ENCODE measurements at places on chromosomes 4 and X.

DNA sequence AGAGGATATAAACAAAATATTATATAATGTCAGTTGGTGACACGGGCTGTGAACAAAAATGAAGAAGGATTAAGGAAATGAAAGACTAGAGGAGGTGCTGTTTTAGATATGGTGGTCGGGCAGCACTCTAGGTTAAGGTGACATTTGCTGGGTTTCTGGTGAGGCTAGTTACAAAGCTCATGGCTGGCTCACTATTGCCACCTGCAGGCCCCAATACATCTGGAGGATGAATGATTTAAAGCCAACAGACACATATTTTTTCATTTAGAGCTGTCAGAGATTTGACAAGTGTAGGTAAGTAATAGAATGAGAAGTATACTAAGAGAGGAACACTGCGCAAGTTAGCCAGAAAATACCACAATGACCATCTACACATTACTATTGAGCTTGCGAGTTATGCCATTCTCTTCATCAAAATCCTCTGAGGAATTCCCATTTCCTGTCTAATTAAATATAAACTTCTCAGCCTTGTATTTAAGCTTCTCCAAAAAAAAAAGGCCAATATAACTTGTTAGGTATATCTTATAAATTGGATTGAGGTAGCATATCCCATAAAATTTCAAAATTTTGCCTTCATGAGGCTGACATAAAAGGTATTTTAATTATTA is 6.4 kb upstream of the FGG start:
- peak; percentile 14 for DNase-seq

GRCh38 chr4:113285501-113285900 is 236.0 kb downstream of the ANK2 start:
- no peak for DNase-seq

GRCh38 chr4:54625391-54625790 is 32.4 kb upstream of the KIT start:
- DNase-seq: no peak

DNA sequence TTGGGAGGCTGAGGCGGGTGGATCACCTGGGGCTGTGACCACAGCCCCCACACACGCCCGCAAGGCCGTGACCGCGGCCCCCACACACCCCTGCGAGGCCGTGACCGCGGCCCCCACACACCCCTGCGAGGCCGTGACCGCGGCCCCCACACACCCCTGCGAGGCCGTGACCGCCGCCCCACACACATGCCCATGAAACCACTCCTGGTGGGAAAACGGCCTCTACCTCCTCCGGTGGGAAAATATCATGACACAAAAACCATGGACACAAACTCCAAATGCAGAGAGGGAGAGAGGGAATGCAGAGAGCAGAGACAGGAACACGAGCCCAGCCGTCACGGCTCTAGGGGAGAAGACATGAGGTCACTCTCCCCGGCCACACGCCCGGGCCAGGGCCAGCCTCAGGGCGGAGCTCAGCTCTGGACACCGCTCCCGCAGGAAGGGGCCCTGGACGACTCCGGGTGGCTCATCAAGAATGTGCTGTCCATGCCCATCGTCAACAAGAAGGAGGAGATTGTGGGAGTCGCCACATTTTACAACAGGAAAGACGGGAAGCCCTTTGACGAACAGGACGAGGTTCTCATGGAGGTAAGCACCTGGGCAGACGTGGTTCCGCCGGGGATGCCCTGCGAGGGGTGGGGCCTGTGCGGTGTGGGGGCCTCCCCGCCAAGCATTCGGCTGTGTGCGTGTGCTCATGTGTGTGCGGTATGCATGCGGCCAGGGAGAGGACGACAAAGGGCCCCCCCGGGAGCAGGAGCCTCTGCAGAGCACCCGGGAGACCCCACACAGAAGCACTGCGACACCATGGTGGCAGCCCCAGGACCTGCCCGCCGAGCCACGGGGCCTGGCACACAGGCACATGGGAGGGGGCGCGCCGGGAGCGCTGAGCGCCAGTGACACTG is 17.4 kb downstream of the ATP5ME start:
- no peak for DNase-seq

DNA sequence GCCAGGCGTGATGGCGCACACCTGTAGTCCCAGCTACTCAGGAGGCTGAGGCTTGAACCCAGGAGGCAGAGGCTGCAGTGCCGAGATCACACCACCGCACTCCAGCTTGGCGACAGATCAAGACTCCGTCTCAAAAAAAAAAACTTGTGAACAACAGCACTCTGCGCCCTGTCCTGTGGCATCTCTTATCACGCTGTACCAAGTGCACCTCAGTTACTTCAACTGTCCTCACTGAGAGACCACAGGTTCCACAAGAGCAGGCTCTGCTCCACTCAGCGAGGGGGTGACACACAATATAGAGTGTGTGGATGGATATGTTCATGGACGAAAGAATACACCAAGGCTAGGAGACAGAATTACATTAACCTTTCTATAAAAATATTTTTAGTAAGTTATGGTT is 49.3 kb downstream of the ADGRA3 start:
- no peak for DNase-seq

GRCh38 chrX:13485167-13485566 is 84.2 kb upstream of the EGFL6 start:
- DNase-seq: no peak

GRCh38 chr4:84691170-84691691 is 108.3 kb downstream of the CDS1 start:
- DNase-seq: no peak

GRCh38 chr4:20318909-20319277 is 67.2 kb downstream of the SLIT2 start:
- no peak for DNase-seq

DNA sequence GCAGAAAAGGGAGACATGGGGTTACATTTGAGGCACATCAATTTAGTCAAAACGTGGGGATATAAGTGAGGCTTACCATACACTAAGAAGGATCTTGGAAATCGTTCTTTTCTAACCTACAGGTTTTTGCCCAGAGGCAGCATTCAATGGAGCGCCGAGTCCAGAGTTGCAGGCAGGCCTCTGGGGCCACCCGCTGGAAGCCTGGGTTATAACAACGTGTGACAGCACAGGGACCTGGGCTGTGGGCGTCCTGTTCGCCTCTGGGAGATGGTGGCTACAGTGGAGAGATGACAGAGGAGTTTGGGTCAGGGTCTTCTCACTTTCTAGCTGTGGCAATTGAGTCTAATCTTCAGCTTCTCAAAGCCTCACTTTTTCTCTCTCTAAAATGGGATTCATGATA is 53.9 kb downstream of the ENPP6 start:
- no peak for DNase-seq

- DNase-seq: no peak
Measured at GRCh38 chr4:24433515-24434214, 150.7 kb downstream of the DHX15 start.

- no peak for DNase-seq
Measured at GRCh38 chr4:148330724-148331123, 111.5 kb downstream of the NR3C2 start.

DNA sequence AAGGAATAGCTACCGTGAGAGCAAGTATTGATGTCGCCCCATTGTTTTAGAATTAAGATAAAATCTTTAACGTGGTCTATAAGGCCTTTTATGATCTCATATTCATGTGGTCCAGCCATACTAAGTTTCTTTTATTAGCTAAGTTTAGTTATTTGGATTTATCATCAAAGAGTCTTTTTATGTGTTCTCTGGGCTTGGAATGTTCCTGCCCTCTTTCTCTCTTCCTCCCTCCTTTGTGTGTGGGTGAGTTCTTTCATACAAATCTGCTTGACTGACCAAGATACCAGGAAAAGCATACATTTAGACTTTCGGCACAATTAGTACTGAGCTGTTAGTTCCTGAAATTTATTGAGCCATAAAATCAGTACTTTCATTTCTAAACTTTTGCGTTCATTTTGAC is 11.3 kb downstream of the TDO2 start:
- no peak for DNase-seq

DNA sequence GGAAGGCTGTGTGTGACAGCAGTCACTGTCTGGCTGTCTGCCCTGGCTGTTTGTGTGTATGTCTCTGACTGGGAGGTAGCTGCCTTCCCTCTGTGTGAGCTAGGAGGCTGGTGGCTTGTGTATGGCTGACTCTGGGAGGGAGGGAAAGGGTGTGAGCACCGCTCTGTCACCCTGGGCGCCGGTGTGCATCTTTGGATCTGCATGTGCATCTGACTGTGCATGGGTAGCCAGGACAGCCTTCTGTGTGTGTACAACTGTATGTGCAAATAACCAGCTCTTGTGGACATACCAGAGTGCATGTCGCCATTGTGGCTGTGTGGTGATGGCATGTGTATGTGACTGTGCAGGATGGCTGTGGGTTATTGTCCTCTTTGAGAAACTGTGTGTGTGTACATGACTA is 7.4 kb upstream of the ERAS start:
- DNase-seq: no peak

DNA sequence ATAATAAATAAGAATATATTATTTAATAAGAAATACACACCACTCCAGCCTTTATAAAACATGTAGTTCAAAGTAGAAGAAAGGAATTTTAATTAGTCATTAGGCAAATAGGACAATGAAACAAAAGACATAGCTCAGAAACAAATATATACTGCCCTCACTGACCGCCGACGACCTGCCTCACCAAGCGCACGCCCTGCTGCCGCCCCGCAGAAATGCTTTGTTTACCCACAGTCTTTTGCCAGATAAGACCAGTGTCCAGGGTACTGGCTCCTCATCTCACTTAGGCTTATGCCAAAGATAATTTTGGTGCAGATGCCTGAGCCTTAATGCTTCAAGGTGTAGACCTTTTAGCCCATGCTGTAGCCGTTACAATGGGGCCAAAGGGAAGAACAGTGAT is 199.5 kb downstream of the HHIP start:
- DNase-seq: no peak

DNA sequence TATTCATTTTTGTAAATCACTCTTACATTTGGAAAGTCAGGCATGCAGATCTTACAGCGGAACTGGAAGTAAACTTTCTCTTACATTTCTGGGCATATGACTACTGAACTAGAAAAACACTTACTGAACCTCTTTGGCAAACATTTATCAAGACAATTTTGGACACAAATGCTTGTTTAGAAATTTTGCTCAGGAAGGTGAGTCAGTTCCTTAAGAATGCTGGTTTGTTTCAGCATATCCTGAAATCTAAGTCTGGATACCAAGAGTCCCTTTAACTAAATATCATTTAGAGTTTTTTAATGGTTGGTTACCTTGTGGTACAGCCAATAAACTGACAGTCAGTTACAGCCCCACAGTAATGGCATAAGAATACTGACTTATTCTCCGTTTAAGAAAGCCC is 15.0 kb downstream of the SHISA3 start:
- no peak for DNase-seq
